Transverse colon (tissue), 4 donors: ENCODE measurements at places on chromosomes 5 and 9. TPM values are rescaled to one million over a fixed set of nuclear protein-coding genes. Genes with fewer than 3 reads are reported as not detected.

DNA sequence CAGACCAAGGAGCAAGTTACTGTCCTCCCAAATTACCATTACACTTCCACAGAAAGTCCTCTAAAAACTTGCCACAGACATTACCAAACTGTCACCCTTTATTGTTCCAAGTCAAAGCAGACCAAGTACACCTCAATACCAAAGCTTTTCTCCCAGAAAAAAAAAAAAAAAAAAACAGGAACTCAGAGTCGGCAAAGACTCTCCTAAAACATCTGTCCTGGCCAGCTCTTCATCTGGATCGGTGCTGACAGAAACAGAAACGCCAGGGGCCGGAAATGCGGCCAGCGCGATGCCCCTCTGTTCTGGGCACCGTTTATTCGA lies 718 bp downstream of the DEPDC1B start:
- peak overlapping the region; percentile 65 for H3K4me3 ChIP-seq
- DNase-seq, result no peak
- H3K27me3 ChIP-seq, result no peaks in the 10 kb centered on the region
- no peaks in the 10 kb centered on the region for H3K36me3 ChIP-seq
- H3K4me1 ChIP-seq, result peaks cover 11% of the 10 kb centered on the region
- H3K27ac ChIP-seq, result peak overlapping the region; percentile 88

DNA sequence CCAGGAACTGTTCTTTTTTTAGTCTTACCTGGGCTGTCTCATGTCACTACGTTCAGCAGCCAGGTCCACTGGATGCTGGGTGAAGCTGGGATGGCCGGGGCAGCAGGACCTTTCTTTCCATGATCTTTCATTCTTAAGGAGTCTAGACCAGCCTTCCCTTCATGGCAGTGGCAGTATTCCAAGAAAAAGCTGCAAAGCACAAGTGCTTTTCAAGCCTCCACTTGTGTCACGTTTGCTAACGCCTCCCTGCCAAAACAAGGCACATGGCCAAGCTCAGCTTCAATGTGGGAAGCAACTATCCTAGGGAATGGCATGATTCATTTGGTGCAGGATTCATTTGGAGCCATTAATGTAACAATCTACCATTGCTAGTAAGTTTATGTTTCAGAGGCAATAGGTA lies 94.8 kb downstream of the RCL1 start:
- no peak overlapping the region for H3K27ac ChIP-seq
- no peak overlapping the region for H3K4me3 ChIP-seq
- no peak for DNase-seq

DNA sequence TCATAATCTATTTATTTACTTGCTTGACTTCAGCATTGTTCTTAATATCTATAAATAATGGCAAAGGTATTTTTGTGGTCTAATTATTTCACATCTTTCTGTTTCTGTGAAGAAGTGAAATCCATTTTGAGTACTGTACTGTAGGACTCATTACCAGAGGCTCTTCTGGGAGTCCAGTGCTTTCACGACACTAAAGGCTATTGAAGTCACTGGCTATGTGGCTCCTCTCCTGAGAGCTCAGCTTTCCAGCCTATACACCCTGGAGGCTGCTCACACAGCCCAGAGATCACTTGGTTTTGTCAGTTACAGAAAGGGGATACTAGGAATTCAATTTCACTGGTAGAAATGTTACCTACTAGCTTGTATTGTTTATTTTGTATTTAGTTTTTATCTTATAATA lies 547.3 kb downstream of the TAF11L14 start:
- no peaks in the 10 kb centered on the region for H3K27me3 ChIP-seq
- no peak for DNase-seq
- no peak overlapping the region for H3K27ac ChIP-seq
- H3K4me3 ChIP-seq, result no peak overlapping the region

Gene CAVIN4
- 0.14 TPM for total RNA-seq

- H3K27me3 ChIP-seq, result no peaks in the 10 kb centered on the region
- H3K36me3 ChIP-seq, result no peaks in the 10 kb centered on the region
- H3K4me1 ChIP-seq, result no peaks in the 10 kb centered on the region
- DNase-seq, result no peak
- H3K4me3 ChIP-seq, result no peak overlapping the region
Observed at GRCh38 chr9:3951161-3951665, 348.7 kb downstream of the GLIS3 start.

DNA sequence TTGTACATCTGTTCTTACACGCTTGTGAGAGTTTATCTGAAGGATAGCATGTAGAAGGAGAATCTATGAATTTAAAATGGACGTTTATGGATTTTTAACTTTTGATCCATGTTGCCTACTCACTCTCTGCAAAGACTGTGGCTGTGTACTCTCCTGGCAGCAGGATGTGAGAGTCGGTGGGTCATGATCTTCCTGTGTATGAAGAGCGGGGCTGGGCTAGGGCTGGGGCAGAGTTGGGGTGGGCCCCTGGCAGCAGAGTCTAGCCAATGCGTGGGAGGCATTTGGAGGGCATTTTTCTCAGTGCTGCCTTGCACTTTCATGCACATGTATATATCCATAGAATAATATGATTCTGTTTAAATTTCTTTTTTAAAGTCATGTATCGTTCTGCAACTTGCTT lies 24.0 kb upstream of the DAB2IP start:
- peaks cover 7% of the 10 kb centered on the region for H3K4me1 ChIP-seq
- no peaks in the 10 kb centered on the region for H3K36me3 ChIP-seq
- no peak overlapping the region for H3K4me3 ChIP-seq
- no peaks in the 10 kb centered on the region for H3K27me3 ChIP-seq
- H3K27ac ChIP-seq, result no peak overlapping the region

DNA sequence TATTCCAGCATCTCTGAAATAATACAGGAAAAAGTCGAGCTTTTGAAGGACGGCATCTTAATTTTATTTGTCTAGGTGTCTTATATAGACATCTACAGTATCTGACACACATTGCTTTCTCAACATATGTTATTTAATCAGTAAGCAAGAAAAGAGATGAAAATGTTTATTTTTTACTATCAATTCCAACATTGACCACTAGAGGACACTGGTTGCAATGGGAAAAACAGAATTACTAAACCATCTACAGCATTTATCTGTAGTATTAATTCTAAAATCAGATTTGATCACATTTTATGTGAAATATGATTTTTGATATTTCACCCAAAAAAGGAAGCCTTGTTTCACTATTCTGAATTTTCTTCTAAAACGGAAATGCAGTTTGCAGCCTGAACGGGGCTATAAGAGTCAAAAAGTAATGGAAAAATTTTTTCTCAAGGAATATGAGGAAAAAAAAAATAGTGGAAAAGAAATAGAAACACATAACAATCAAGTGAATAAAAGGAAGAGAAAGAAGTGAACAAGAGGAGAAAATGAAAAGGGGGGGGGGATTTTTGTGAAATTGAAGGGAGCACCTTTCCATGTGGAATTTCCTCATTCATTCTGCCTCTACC lies 98.6 kb downstream of the OSTF1 start:
- no peak overlapping the region for H3K27ac ChIP-seq
- H3K4me3 ChIP-seq, result no peak overlapping the region
- H3K4me1 ChIP-seq, result no peaks in the 10 kb centered on the region
- no peaks in the 10 kb centered on the region for H3K27me3 ChIP-seq
- DNase-seq, result no peak

- no peak for DNase-seq
- no peaks in the 10 kb centered on the region for H3K36me3 ChIP-seq
- H3K27me3 ChIP-seq, result no peaks in the 10 kb centered on the region
Observed at GRCh38 chr5:53873235-53873634, 312.8 kb downstream of the NDUFS4 start.

DNA sequence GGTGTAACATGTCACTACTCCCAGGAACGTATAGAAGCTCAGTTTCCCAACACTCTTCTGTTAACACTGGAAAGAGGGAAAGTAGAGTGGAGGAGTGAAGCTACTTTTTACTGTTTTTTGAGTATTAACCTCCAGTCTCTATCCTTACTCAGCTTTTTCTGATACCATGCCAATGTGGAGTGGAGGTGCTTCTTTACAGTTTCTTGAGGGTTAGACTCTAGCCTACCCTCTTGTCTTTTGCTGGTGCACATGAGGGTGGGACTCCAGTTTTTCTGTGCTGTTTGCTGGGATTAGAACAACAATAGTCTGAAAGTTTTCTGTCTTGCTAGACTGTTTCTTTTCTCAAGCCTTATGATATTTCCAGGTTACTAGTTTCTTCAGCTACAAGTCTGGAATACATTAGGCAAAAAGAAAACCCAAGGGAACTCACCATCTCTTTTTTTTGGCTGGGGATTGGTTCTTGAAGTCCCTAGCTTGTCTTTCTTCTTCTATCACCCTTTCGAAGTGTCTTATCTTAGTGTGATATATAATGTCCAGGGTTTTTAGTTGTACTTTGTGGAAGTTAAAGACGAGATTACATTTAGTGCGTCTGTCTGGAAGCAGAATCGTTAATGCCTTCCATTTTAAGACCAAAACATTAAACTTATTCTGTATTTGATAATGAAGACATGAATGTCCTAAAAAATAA lies 35.9 kb downstream of the PRR16 start:
- no peaks in the 10 kb centered on the region for H3K27me3 ChIP-seq
- no peaks in the 10 kb centered on the region for H3K36me3 ChIP-seq
- no peak for DNase-seq

Gene LHX3
- not detected for total RNA-seq

GRCh38 chr5:113122053-113122452 lies 145.5 kb downstream of the DCP2 start:
- H3K4me3 ChIP-seq, result no peak overlapping the region
- H3K27ac ChIP-seq, result no peak overlapping the region
- no peaks in the 10 kb centered on the region for H3K4me1 ChIP-seq
- DNase-seq, result no peak
- no peaks in the 10 kb centered on the region for H3K27me3 ChIP-seq
- no peaks in the 10 kb centered on the region for H3K36me3 ChIP-seq

Gene TMEFF1
- total RNA-seq, result not detected

- H3K27me3 ChIP-seq, result no peaks in the 10 kb centered on the region
- H3K4me3 ChIP-seq, result no peak overlapping the region
- H3K27ac ChIP-seq, result no peak overlapping the region
- no peaks in the 10 kb centered on the region for H3K4me1 ChIP-seq
- H3K36me3 ChIP-seq, result no peaks in the 10 kb centered on the region
- no peak for DNase-seq
Observed at GRCh38 chr5:35212122-35212982, 17.9 kb downstream of the PRLR start.

GRCh38 chr5:116529615-116530014 lies 45.0 kb downstream of the SEMA6A start:
- H3K27me3 ChIP-seq, result no peaks in the 10 kb centered on the region
- H3K4me3 ChIP-seq, result no peak overlapping the region
- H3K4me1 ChIP-seq, result peaks cover 98% of the 10 kb centered on the region

Gene LRRC70
- 2.7 TPM for total RNA-seq

Gene LCN9
- not detected for total RNA-seq

Gene LECT2
- total RNA-seq, result not detected

DNA sequence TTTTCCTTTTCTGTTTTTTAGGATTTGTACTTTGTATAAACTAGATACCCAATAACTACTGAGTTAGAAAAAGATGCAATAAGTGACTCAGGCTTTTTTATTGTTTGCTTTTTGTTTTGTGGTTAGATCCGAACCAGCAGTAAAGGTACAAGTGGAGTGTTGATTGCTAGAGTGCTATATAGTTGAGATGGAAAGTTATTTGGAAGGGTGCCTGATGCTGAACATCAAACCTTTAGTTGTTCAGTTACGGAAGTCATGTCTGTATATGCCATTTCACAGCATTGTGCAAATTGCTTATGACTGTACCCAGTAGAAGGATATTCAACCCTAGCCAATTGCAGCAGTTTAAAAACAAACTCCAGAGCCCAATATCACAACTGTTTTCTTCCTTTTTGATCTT lies 285.1 kb downstream of the MAT2B start:
- no peaks in the 10 kb centered on the region for H3K4me1 ChIP-seq
- no peak overlapping the region for H3K4me3 ChIP-seq
- H3K27ac ChIP-seq, result no peak overlapping the region
- no peaks in the 10 kb centered on the region for H3K36me3 ChIP-seq
- no peak for DNase-seq
- H3K27me3 ChIP-seq, result no peaks in the 10 kb centered on the region

Gene FGF18
- total RNA-seq, result 0.32 TPM

DNA sequence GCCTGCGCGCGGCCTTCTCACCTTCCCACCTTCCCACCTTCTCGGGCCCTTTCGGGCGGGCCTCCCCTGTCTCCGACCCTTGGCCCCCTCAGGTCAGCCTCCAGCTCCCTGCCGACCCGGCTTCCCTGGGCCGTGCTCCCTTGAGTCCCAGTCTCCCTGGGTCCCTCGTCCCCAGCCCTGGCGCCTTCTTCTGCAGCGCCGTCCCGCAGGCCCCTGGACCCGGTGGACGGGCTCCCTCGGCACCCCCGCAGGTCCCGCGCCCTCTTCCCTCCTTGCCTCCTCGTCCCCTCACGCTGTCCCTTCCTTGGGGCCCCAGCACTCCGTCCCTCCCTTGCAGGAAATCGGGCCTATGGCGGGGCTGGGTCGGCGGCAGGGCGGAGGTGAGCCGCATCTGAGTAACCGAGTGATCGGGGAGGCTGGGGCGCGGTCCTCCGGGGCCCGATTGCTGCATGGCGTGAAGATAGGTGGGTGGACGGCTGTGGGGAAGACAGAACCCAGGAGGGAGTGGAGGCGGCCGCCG lies 7.6 kb downstream of the ARPC5L start:
- peak; percentile 49 for DNase-seq
- H3K4me1 ChIP-seq, result peaks cover 44% of the 10 kb centered on the region
- peak overlapping the region; percentile 66 for H3K4me3 ChIP-seq
- no peaks in the 10 kb centered on the region for H3K36me3 ChIP-seq

DNA sequence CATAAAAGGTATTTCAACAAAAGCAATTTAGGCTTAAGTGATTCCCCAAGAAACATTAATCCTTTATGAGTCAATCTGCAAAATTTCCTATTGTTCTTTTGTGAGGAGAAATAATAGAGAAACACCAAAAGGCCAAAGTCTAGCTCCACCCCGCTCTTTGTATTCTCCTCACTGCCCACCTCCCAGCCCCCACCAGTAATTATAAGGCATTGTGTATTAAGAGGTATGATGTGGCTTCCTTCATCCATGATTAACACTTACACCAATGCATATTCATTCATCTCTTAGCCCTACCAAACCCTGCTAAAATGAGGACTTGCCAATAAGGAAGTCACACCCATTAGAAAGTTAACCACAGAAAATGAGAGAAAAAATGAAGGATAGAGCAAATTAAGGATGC lies 105.3 kb upstream of the SPATA31D4 start:
- H3K27me3 ChIP-seq, result no peaks in the 10 kb centered on the region
- DNase-seq, result no peak
- H3K27ac ChIP-seq, result no peak overlapping the region
- no peaks in the 10 kb centered on the region for H3K36me3 ChIP-seq
- H3K4me3 ChIP-seq, result no peak overlapping the region
- no peaks in the 10 kb centered on the region for H3K4me1 ChIP-seq

- peaks cover 28% of the 10 kb centered on the region for H3K4me1 ChIP-seq
- H3K27me3 ChIP-seq, result no peaks in the 10 kb centered on the region
- H3K27ac ChIP-seq, result no peak overlapping the region
- no peak overlapping the region for H3K4me3 ChIP-seq
- H3K36me3 ChIP-seq, result no peaks in the 10 kb centered on the region
Observed at GRCh38 chr5:109324931-109325330, 84.8 kb downstream of the PJA2 start.

GRCh38 chr5:132103969-132104391 lies 30.4 kb downstream of the CSF2 start:
- no peaks in the 10 kb centered on the region for H3K27me3 ChIP-seq
- H3K27ac ChIP-seq, result peak overlapping the region; percentile 33
- no peak for DNase-seq
- no peaks in the 10 kb centered on the region for H3K36me3 ChIP-seq

GRCh38 chr5:56247592-56247991 lies 14.5 kb upstream of the ANKRD55 start:
- DNase-seq, result no peak
- no peaks in the 10 kb centered on the region for H3K36me3 ChIP-seq
- no peak overlapping the region for H3K4me3 ChIP-seq
- H3K4me1 ChIP-seq, result no peaks in the 10 kb centered on the region

Gene RALGDS
- 233 TPM for total RNA-seq
